ENCODE measurements at places on chromosomes 11 and 22.

- no peak for DNase-seq
Observed at GRCh38 chr11:13429836-13430235, 33.2 kb downstream of the BTBD10 start.

GRCh38 chr11:11860103-11860979 lies 18.6 kb downstream of the USP47 start:
- no peak for DNase-seq

DNA sequence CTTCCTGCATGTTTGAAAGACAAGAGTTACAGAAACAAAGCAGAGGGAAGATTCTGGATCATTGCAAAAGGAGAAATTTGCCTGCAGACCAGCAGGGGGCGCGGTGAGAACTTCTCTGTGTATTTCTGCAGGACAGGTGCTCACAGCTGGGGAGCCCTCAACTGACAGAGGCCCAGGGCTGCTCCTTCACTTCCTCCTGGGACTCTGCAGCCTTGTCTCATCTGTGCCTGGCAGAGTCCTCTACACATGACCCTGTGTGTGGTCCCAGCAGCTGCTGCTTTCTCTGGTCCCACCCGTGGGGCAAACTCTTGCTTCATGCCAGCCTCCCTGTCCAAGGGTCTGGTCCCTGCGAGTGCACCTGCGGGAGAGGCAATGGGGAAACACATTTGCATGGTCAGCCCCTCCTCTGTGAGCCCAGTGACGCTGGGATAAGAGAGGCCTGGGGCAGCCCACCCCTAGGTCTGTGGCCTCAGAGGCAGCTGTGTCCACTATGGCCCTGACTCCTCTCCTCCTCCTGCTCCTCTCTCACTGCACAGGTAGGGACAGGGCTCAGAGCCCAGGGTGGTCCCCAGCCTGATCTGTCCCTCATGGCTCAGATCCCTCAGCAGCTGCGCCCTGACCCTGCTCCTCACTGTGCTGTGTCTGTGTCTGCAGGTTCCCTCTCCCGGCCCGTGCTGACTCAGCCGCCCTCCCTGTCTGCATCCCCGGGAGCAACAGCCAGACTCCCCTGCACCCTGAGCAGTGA lies 43.2 kb upstream of the VPREB1 start:
- peak; percentile 75 for DNase-seq

GRCh38 chr11:116869610-116870009 lies 32.2 kb upstream of the APOA1 start:
- DNase-seq, result no peak

All from stimulated activated naive CD8-positive, alpha-beta T cell treated with anti-CD3 and anti-CD28 coated beads, Interleukin-15, Interleukin-2, amounts not matched to agents 100 U/mL and 50 U/mL, for 24 hours (primary cell).